Dermis blood vessel endothelial cell (primary cell): ENCODE measurements at places on chromosomes 5 and 9.
A peak's percentile ranks its signal among the peaks of the same experiment; 100 is the strongest.

DNA sequence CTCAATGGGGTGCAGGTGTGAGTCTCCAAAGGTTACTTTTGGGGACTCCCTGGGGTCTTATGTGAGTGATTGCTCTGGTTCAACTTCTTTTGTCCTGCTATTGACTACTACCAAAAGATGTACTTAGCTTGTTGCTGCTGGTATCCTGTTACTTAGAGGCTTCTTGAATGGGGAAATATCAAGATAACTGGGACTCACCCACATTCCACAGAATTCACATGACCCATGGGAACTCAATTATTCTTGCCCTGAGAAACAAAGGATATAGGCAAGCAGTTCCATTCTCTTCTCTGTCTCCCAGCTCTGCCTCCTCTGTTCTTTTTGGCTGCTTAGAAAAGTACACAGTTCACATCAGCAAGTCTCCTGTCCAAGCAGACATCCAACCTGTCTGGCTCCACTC, 105.9 kb downstream of the UNC13B start:
- peak; percentile 10 for DNase-seq

DNA sequence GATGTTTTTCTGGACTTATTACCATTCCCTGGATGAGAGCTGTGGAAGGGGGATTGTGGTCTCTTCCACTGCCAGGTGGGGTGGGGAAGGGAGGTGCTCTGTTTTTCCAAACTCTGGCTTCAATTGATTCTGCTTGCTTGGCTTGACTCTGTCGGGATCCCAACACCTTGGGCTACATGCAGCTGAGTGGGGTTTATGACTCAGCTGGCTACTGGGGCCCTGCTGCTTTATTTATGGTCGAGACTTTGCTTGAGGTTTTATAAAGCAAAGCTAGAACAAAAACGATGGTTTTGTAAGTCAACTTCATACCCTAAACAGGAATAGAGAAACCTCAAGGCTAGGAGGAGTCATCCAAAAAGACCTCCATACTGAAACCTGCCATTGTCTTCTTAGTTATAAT, 76.3 kb downstream of the AOPEP start:
- DNase-seq: no peak

DNA sequence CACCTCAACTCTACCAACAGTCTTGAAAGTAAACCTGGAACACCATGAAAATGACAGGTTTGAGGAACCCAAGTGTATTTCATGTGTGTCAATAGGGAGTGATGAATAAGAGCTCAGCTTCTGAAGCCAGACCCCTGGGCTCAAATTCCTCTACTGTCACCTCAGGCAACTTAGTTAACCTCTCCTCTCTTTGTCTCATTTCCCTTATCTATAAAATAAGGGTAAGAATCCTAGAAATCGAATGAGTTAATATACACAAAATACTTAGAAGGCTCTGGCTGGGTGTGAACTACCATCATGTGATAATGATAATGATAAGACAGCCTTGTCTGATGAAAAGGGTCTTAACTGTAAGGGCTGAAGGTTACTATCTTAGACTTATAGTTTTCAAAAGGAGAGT, 66.3 kb downstream of the PIP5K1B start:
- DNase-seq: no peak

GRCh38 chr9:121779381-121780117, 128.1 kb downstream of the DAB2IP start:
- DNase-seq: peak; percentile 79

DNA sequence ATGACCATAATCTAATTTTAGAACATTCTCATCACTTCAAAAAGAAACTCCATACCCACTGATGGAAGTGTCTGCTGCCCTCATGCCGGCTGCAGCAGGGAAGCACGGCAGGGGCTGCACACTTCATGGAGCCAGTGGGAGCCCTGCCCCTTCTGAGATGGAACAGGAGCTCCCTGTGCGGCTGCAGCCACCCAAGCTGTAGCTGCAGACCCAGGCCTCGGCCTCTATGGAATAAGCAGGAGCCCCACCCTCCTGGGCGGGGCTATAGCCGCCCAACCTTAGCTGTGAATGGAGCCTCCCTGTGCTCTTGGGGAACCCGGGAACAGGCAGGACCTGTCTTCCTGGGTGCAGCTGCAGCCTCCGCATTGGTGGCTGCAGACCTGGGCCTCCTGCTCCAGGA, 128.5 kb downstream of the NUDT12 start:
- DNase-seq: no peak

DNA sequence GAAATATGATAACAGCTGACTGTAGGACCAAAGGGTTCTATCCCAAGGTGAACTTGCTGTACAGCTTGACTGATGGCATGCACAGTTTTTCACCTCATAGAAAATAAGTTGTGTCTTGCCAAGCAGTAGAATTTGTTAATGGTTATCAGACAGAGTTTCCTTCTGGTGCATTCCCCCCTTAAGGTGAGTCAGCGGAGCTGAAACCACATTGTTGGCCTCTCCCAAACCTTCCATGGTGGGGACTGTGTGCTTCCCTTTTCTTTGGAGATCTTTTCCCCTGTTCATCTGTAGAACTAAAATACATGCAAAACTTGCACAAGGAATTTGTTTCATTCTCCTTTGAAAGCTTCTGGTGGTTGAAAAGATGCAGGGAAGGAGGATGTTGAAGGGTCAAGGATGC, 179.8 kb downstream of the FGF1 start:
- DNase-seq: no peak

GRCh38 chr9:114454652-114455051, 50.6 kb downstream of the WHRN start:
- no peak for DNase-seq

DNA sequence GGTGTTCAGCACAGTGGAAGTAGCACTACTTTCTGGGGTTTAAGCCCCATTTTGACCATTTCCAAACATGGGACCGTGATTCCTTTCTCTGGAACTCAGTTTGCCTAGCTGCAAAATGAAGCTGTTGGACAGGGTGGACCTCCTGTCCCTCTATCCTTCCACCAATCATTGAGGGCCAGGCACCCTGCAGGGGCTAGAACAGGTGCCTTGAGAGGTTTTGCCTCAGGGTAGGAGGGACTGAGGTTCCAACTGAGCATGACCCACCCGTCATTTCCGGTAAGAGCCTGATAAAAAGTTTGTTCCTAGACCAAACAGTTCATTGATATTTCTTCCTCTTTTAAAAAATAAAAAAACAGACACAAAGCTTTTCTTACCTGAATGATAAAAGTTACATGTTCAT, 116.5 kb downstream of the MVB12B start:
- DNase-seq: no peak

- peak; percentile 28 for DNase-seq
These were observed 25.4 kb upstream of the SARDH start for GRCh38 chr9:133763272-133764183.

GRCh38 chr5:31944684-31945445, 229.3 kb downstream of the GOLPH3 start:
- no peak for DNase-seq

DNA sequence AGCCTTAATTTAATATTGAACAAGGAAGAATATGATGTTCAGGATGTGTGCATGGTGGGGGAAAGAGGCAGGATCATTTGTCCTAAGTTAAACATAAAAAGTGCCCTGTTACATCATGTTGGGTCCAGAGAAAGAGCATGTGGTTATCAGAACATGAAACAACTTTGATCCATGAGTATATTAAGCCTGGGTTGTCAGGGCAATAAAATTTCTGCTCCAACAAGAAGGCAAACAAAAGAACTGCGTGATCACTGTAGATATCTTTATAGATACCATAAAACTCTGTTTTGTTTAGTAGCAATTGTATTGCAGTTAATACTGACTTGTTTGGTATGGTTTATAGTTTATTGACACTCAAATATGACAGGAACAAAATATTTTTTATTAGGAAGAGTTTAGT, 35.2 kb downstream of the PCA3 start:
- no peak for DNase-seq

GRCh38 chr5:93598091-93599000, 15.3 kb downstream of the NR2F1 start:
- DNase-seq: no peak

DNA sequence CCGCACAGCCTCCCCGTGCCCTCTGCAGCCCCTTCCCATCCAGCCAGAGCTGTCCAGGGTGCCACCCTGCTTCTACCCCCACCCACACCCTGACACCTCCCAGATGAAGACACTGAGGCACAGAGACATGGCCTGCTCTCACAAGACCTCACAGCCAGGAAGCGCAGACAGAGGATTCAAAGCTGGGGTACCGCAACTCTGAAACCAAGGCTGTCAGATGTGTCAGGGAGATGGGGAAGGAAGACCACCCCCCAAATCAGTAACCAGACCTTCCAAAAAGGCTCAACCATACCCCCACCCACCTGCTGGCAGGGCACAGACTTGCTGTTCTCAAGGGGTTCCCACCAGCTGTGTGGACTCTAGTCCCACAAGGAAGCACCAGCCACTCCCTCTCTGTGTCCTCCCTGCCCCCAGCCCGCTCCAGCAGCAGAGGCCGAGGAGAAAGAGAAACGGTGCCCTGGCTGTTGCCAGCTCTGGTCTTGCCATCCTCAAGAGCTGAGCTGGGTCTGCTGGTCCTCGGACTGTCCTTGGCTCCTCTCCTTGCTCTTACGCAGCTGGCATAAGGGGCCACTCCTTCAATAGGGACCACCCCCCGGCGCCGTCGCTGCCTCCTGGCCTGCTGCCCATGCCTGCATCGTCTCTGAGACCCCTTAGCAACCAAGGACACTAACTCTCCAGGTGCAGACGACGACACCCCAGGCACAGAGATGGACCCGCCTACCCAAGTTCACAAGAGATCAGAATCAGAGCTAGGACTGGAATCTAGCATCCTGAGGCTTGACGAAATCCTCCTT, 699 bp downstream of the AKNA start:
- DNase-seq: peak; percentile 23

- no peak for DNase-seq
These were observed 117.5 kb downstream of the COL5A1 start for GRCh38 chr9:134758949-134759607.

DNA sequence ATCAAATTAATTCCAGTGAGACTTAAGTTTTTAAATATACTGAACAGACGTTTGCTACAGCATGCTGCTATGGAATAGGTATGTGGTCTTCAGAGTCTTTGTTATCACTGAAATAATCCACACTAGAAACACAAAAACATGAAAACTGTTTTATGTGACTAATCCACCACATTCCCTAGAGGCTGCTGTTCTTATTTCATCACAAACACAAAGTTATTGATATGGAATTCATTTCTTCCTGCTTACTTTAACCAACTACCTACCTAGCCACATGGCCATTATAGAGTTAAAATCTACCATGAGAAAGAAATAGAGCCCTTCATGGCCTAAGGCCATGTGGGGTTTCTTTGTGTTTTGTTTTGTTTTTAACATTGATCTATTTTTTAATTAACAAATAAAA, 232.3 kb upstream of the PTGER4 start:
- no peak for DNase-seq

DNA sequence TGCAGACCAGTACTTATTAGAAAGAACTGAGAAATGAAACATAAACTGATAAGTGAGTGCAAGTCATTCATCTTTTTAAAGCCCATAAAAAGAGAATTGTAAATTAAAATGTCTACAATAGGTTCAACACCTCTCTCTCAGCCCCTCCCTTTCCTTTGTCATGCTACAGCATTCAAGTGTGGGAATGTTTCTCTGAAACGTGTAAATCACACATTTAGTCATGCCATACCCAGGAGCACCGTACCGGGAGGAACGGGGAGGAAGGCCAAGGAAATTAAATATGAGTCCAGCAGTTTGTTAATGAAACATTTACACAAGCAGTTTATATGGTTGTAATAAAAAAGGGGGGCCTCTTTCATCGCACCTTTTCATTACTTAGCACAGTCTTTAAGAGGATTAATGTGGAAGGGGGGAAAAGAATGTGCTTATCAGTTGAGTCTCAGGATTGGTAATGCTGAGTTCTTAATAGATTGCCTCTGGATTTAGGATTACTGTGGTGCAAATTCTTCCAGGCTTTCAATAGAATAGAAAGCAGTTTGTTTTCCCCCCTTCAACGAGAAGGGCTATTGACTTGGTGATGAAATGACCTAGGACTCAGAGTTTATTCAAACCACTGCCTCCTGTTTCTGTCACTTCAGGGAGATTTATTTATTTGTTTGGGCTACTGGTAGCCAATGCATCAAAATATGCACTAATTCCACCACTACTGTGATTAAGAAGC, 176.0 kb upstream of the ZNF608 start:
- DNase-seq: no peak

DNA sequence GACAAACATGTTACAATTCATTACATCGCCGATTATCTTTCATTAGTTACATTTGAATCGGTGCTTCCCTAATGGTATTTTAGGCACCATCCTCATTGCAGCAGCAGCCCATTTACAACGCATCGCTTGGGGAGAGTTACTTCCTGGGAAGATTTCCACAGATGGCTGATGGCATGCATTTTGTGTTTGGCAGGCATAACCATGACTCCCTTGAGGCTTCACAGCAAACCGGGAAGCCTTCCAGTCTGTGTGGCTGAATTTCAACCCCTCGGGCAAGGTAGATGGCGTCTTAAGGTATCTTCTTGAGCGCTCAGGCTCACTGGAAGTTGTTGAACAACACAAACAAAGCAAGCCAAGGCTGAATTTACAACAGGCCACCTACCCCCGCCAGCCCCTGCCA, 1.6 kb upstream of the DNAH5 start:
- DNase-seq: no peak

DNA sequence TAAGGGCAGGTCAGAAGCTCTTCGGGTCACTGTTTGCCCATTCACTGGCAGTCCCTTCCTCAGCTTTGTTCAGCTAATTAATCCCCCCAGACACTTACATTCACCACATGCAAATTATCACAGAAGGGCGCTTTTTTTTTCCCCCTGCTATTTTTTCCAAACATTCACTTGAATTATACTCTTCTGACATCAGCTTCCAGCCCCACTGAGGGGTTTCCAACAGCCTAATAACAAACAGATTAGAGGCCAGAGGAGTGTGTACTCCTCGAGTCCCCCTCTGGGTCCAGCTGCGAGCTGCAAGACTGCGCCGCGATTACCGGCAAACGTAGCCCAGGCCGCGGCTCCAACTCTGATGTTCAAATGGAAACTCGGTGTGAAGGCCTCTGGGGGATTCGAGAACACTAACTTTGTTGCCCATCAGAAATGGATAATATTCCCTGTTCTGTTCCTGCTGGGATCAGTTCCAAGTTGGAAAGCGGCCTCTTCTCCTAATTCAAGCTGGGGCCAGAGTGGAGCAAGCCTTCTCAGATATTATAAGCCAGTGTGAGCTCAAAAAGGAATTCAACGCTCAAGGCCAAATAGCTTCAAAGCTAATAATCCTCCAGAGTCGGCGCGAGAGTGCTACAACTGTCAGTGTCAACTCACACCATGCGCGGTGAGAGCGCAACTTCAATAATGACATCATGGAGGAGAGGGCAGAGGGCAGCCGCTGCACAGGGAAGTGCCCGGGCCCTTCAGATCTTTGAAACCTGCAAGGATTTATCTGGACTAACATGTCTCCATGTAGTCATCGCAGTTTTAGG, 560.8 kb downstream of the BNC2 start:
- DNase-seq: no peak

DNA sequence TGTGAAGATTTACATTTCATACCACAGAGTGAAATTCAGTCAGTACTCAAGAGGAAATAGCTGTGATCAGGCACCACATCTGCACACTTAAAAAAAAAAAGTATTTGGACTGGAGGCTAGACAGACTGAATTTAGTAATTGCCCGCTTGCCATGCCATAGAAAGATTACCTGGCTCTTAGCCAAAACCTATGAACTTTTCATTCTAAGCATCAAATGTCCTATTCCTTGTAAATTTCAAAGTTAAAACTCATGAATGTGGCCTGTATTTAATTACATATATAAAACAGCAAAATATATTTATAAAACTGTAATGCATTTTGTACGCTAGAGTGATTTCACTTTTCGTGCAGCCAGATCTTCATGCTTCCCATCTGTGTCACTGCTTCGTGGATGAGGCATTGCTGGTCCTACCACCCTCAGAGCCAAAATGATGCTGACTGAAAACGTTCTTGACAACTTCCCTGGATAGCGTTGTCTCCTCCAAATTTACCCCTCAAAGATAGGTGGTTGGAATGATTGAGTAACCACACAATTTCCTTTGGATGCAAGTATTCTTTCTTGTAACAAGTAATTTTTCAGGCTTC, 447.9 kb upstream of the SGCD start:
- no peak for DNase-seq
